Neural progenitor cell (in vitro differentiated cells): ENCODE measurements at places on chromosomes 5 and 9. TPM values are rescaled to one million over a fixed set of nuclear protein-coding genes. Genes with fewer than 3 reads are reported as not detected.

Gene PCDHB16
- total RNA-seq: 4.0 and 4.5 TPM in 2 replicates

Gene SHC3
- total RNA-seq: 0.64 and 0.99 TPM in 2 replicates

- H3K27me3 ChIP-seq: peaks cover 11% of the 10 kb centered on the region
- no peak overlapping the region for H3K27ac ChIP-seq
- H3K4me1 ChIP-seq: peaks cover under 1% of the 10 kb centered on the region
- no peak for DNase-seq
Observed at GRCh38 chr9:79955300-79955699, 383.5 kb downstream of the TLE4 start.

GRCh38 chr5:34691326-34691725 lies 35.2 kb downstream of the RAI14 start:
- H3K4me1 ChIP-seq: peaks cover 16% of the 10 kb centered on the region
- H3K36me3 ChIP-seq: no peaks in the 10 kb centered on the region
- H3K27ac ChIP-seq: no peak overlapping the region
- no peaks in the 10 kb centered on the region for H3K27me3 ChIP-seq

DNA sequence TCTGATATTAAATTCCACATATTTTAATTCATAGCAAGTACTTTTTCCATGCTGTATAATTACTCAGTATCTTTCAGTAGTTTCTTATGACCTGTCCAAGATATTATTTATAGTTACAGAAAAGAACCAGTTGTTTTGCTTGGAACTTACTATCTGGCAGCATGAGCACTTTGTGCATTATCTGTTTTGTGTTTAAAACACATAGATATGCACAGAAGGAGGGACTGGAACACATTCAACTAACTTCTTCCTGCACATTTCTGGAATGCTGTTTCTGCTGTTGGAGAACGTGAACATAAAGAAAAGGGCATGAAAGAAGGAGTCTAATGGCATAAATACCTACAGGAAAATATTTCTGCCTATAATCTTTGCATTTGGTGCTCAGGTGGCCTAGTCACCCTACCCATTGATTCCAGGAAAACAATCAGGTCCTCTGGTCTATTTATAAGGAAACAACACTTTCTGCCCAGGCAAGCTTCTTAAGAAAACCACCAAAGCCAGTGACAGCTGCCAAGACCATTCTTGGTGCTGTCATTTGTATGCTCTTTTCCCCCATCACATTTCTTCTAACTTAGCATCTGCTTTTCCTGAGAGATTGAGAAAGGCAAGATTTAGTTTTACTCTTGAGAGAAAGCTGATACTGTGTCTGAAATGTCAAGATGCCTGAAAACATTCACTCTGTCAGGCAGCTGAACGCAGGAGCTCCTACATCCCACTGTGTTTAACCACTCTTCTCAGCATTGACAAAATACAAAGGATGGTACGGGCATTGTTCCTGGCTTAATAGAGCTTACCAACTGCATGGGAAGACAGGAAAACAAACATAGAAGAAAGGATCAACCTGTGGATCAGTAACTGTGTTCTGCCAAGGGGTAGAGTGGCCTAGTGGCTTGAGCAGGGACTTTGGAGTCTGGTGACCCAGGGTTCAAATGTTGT lies 40.3 kb downstream of the RAB3C start:
- H3K27me3 ChIP-seq: no peaks in the 10 kb centered on the region
- peaks cover 16% of the 10 kb centered on the region for H3K4me1 ChIP-seq
- no peak overlapping the region for H3K4me3 ChIP-seq
- peak; percentile 82 for DNase-seq

DNA sequence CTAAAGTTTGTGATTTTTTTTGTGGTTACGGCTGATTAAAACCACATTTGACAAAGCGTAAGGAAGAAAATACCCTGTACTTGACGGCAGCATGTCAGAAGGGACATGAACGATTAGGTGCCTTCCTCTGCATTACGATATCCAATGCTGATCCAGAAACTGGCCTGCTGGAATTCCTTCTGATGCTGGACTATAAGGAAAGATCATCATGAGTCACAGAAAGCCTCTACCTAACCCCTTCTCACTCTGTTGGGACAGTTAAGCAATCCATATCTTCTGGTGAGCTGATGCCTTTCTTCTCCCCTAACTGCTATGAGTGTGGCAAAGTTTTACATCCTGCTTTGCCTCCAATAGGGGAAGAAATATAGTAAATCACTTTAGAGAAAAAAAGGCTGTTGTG lies 78.4 kb upstream of the PAPPA start:
- DNase-seq: no peak
- no peaks in the 10 kb centered on the region for H3K36me3 ChIP-seq
- no peaks in the 10 kb centered on the region for H3K4me1 ChIP-seq
- no peaks in the 10 kb centered on the region for H3K27me3 ChIP-seq
- H3K4me3 ChIP-seq: no peak overlapping the region

- no peaks in the 10 kb centered on the region for H3K36me3 ChIP-seq
- no peaks in the 10 kb centered on the region for H3K27me3 ChIP-seq
- DNase-seq: no peak
- H3K4me1 ChIP-seq: no peaks in the 10 kb centered on the region
- H3K4me3 ChIP-seq: no peak overlapping the region
Observed at GRCh38 chr9:86064220-86064619, 35.1 kb downstream of the GOLM1 start.
